Mesenchymal stem cell (in vitro differentiated cells and primary cell): ENCODE measurements at places on chromosomes 12 and 14.

- no peak for DNase-seq
Observed at GRCh38 chr12:52401526-52401925, 4.6 kb downstream of the KRT82 start.

DNA sequence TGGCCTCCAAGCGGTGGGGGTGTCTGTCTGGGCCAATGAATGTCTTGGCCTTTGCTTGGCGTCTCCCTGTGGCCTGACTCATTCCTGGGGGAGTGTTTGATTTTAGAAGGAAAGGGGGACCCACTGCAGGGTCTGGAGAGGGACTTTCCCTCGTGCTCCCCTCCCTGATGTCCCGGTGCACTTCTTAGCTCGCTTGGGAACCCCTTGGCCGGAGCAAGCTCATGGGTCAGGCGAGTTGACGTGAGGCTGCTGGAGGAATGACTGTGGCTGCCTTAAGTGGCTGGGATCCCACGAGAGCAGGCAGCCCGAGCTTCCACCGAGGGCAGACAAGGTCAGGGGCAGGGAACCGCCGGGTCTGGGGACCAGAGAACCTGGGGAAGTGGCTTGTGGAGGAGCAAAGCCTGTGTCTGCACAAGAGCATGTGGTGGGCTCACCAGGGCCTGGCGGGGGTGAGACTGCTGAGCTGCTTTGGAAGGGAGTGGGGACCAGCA, 218.4 kb upstream of the C14orf180 start:
- no peak for DNase-seq

- DNase-seq: no peak
Observed at GRCh38 chr12:4287325-4288211, 14.0 kb downstream of the CCND2 start.

DNA sequence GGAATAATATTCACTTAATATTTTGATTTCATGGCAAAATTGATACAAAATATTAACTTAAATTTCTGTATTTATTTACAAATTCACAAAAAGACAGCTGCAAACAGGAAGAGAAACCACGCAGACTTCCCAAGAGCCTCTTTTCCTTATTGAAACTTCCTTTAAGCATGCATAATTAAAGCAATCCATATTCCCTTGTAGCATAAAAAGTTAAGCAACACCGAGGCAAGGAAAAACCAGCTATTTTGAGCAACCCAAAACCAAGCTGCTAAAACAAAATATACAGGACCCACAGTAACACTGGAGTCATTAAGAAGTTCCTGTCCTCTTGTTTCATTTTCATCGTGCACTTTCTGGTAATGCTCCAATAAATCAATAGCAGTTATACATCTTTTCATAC, 58.0 kb downstream of the EEA1 start:
- no peak for DNase-seq

- no peak for DNase-seq
Observed at GRCh38 chr14:105867961-105868599, 341.7 kb downstream of the TMEM121 start.

DNA sequence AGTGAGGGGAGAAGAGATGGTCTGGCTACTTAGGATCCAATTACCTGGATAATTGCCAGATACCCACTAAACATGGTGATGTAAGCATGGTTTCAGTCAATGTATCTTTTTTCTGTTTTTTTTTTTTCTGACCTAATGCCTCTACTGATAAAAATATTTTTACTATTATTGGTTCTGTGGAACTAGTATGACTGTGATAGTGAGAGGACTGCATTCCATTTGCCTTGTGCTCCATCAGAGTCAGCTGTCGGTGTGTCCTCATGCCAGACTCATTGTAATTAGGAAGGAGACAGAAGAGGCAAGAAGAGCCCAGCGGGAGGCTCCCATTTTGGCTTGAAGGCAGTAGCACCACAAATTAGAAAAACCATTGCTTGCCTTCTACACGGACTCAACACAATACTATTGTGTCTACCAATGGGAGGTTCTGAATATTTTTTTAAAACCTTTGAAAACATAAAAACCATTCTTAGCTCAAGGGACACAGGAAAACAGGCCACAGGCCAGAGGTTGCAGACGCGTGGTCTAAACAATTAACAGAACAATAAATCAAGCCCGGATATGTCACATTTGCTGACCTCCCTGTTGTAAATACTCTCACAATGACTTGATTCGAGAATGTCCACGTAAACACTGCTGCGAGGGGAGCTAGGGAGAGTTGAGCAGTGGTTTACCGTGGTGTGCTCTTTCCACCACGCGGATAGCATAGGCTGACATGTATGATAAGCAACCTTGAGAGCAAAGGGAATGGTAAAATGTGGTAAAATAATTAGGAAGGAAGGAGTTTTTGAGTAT, 13.5 kb upstream of the DCP1B start:
- peak; percentile 55 for DNase-seq

DNA sequence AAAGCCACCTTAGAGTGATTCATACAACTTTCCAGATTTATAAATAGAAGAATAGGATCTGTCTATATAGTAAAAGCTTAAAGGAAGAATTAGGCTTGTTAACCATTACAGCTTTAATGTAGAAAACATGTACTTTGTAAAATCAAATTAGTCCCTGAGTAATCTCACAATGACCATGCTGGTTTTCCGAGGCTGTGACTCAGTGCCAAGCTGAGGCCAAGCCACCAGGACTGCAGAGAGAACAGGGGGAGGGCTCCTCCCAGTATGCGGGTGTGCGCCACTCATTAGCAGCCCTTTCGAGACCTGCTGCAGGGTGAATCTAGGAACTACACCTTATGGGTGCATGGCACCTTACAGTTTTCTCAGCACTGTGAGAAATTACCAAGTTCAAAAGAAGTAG, 167.0 kb downstream of the EFCAB11 start:
- no peak for DNase-seq

DNA sequence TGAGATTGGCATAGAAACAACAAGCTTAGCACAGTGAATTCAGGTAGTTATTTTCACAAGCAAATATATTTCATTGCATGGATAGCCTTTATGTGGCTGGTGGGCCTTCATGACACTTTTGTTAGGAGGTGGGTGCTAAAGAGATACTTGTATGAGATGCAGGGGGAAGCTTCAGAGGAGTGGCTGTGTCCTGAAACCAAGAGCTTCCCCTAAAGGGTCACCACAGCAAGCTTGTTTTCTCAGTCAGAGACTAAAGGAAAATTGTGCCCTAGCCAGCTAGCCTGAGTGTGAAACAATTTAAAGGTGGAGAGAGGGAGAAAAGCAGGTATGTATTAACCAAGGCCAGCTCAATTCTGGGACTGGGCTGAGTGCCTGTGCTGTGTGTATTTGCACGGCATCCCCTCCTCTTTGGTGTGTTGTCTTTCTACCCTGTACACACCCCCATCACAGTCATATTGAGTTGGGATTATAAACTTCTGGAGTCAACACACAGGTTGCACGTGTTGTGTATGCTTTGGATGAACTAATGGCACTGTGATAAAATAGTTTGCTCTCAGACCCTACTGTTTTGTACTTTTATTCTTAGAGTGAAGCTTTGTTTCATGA, 79.2 kb downstream of the RASSF8 start:
- no peak for DNase-seq

DNA sequence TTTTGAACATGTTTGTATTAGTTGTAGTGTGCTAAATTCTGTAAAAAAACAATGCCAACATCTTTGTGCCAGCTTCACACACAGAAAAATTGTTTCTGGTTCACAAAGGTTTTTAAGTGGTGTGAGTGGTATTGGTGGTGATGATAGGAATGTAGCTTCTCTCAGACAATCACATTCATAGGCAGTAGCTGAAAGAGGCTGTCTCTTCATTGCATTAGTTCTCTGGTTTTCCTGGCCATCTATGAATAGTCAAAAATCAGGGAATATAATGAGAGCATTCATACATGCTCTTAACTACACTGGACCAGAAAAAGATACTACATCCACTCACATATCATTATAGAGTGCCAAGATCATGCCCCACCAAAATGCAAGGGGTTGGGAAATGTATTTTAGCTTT, 433.5 kb downstream of the FLRT2 start:
- no peak for DNase-seq

- DNase-seq: no peak
Observed at GRCh38 chr14:69876221-69876847, 2.9 kb upstream of the SMOC1 start.

GRCh38 chr12:81222846-81223592, 145.1 kb downstream of the ACSS3 start:
- no peak for DNase-seq

- DNase-seq: peak; percentile 70
Observed at GRCh38 chr12:2752676-2753371, 41.9 kb upstream of the FKBP4 start.

GRCh38 chr12:47824198-47824597, 4.5 kb upstream of the HDAC7 start:
- no peak for DNase-seq

DNA sequence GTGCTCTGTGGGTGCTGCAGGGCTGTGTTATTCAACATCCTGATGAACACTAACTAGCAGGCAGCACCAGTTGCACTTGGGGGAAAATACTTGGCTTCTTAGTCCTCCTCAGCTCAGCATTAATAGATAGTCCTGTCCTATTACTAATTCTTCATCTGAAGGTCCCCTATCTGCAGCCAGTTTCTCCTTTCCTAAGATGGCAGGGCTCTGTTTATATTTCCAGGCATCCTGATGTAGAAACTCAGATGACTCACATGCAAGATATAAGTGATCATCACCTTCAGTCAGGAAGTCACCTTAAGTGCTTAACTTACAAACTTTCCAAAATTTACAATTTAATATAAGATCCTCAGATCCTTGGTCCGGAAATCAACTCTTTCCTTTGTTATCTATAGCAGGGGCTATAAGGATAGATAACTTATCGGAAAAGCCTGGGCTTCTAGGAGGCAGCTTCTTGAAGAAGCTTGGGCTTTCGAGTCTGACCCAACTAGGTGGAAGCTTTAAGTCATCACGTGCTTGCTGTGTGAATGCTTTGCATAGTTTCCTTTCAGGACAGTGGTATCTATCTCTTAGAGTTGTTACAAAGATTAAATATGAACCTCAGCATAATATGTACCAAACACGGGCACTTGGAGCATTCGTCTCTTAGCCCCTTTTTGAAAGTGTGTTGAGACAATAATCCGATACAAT, 181.0 kb upstream of the GRIP1 start:
- DNase-seq: no peak
